ENCODE measurements at places on chromosomes 5 and 9.
A peak's percentile ranks its signal among the peaks of the same experiment; 100 is the strongest.

- DNase-seq, result peak; percentile 60
Observed at GRCh38 chr9:131678499-131679111, 61.3 kb downstream of the RAPGEF1 start.

GRCh38 chr9:98107926-98108325, 11.1 kb downstream of the TRIM14 start:
- no peak for DNase-seq

DNA sequence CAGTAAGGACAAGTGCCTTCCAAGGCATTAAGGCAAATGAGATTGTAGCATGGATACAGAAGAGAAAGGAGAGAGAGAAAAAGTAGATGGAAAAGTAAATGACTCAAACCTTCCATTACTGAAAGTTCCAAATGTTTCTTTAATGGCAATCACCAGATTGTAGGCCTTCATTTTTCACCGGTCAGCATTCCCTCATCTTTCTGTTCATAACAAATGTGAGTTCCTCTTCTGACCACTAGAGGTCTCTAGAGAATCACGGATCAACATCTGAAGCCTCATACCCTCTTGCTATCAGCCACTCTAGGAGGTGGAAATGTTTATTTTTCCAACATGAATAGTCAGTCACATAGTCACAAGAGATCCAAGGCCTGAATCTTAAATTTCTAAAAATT, 73.6 kb upstream of the RPS23 start:
- DNase-seq, result no peak

DNA sequence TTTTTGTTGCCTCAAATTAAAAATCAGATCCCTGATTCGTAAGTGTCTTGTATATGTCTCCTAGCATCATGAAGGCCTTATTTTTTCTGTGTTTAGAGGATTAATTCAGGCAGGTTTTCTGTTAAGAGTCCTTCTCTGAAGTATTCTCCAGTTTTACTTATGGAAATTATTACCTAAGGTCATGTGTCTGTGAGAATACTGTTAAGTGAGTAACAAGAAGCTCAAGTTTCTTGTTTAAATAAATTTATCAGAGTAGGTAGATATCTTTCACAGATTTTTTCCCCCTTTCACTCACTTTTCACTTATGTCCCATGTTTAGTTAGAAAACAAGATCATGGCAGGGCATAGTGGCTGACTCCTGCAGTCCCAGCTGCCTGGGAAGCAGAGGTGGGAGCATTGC, 233.6 kb downstream of the KDM4C start:
- no peak for DNase-seq

DNA sequence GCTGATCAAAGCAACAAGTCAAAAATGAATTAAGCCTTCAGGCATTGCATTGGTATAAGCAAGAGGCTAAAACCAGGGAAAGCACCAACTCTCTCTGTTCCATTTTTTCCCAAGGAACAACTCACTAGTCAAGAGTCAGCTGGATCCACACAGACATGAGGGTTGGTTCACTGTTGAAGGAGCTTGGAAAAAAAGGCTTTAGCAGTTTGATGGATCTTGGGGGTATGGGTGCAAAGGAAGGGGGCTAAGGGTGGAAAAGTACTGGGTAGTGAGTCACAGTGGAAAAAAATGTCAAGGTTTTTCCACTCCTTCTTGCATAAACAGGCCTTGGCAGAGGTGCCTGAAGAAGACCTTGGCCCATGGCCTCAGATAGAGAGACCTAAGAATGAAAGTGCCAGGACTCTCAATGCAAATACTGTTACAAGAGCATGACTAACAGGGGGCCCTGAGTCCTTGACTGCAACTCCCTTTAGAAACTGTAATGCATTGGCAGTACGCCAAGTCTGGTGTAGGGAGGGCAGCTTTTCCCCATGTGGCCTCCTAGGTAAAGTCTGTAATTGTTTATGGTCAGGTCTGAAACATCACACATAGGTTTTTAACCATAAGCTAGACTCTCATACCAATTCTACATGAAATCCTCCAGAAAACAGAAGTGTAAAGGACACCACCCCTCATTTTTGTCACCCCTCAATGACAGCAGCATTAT, 23.7 kb downstream of the ACTL7A start:
- no peak for DNase-seq

DNA sequence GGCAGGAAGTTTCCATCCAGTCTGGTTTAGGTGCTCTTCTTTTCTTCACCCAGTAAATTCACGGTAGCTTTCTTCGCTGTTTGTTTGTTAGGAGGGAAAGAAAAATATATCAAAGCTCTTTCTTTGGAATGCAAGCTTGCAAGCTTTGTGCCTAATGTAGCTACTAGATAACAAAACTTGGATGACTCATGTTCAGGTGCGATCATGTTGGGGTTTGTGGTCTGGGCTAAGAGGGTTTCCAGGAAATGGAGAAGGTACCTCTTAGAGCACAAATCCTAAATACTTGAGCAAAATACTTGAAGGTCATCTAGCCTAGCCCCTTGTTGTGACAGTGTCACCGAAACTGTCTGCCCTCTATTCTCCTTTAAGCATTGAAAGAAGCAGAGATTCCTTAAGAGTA, 17.7 kb downstream of the SRP19 start:
- no peak for DNase-seq

GRCh38 chr5:170597109-170597751, 93.4 kb downstream of the KCNIP1 start:
- no peak for DNase-seq
